Activated T-cell treated with anti-CD3 and anti-CD28 coated beads for 24 hours (primary cell): ENCODE measurements at places on chromosomes 13 and 19.

GRCh38 chr19:29884044-29884443 is 58.0 kb upstream of the URI1 start:
- no peak for DNase-seq

DNA sequence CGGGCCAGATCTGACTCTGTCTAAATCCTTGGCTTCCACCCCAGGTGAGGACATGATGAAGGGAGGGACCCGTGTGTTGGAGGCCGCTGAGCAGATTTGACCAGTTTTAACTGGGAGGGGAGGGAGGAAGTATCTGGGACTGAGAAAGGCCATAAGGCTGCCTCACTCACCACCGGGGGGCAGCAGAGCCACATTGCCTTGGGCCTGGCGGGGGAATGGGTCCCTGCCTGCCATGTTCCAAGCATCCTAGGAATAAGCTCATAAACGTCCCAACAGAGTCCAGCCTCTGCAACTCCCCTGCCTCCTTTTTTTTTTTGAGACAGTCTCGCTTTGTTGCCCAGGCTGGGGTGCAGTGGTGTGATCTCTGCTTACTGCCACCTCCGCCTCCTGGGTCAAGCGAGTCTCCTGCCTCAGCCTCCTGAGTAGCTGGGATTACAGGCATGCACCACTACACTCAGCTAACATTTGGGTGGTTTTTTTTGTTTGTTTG is 15.5 kb downstream of the MAST3 start:
- peak; percentile 72 for DNase-seq

GRCh38 chr19:56423985-56424353 is 19.8 kb downstream of the ZNF583 start:
- no peak for DNase-seq

DNA sequence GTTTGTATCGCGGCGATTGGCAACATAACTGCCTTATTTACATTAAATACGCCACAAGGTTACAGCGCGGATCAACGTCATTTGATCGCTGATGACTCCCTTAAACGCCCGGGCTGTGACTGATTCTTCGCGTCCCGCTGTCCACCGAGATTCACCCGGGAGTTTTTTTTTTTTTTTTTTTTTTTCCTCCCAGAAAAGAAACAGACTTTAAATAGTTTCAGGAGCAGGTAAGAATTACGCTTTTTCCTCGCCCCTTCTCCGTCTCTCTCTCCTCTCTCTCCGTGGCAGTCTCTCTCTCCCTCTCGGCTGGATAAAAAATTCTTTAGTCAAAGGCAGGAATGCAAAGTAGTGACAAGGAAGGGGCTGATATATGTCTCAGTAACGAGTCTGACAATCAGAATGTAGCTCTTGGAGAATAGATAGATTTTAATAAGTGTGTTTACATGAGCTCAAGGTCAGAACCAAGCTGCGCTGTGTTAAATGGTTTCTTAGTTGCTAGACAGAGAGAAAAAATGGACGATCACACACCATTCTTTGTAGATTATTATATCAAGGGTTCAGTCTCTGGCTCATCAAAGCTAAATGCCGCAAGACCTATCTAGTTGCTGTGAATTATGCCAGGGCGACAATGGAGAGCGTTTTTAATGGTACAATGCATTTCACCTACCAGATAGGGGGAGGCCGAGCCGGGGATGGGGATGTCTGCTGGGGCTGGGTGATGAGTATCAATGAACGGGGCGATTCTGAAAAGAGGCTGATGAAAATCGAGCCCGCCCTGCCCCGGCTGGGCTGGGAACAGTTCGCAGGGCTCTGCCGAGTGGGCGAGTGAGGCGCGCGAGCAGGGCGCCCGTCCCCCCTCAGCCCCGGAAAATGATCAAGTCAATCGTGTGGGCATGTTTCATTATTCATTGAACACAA is 147.2 kb upstream of the ZNF536 start:
- no peak for DNase-seq

DNA sequence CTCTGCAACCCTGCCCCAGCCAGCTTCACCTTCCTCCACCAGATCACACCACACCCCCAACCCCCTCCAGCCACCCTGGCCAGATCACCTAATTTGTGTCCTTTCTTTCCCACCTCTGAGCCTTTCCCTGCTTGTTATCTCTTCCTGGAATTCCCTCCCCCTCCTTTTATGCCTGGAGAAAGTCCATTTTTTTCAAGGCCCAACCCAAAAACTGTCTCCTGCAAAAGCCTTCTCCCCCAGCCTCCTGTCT is 5.3 kb upstream of the TLE2 start:
- no peak for DNase-seq

DNA sequence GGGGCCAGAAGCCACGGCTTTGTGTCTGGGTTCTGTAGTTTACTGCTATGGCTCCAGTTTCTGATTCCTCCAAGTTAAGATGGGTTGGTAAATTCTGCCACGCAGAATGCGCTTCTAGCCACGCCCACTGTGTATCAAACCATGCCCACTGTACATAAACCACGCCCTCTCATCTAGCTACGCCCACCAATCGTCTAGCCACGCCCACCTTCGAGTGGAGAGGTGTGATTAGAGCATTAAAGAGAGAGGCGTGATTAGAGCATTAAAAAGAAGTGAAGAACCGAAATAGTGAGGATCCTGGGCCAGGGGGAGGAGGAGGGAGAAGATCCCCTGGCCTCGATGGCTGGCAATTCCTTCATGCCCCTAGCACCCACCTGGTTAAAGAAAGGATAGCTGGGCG is 43.7 kb upstream of the ADGRE5 start:
- DNase-seq = no peak

- no peak for DNase-seq
Observed at GRCh38 chr19:53927739-53928138, 18.7 kb downstream of the CACNG7 start.

GRCh38 chr19:35222373-35223015 is 6.0 kb downstream of the FAM187B start:
- no peak for DNase-seq

- peak; percentile 7 for DNase-seq
Observed at GRCh38 chr19:11736696-11737095, 2.0 kb downstream of the ZNF823 start.

DNA sequence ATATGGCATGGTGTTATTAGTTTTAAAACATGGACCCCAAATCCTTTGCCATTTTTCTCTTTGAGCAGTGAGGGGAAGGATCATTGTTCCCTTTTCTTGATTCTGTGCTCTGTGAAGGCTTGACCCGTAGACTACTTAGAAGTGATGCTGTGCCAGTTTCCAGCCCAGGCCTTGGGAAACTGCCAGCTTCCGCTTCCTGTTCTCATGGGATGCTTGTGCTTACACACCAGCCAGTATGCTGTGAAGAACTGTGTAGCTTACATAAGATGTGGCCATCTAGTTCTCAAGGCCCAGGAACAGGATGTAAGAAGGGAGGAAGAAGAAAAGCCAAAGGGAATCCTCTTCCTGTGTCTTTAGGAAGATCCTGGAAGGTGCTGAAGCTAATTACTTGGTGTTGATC is 180.9 kb downstream of the PCCA start:
- no peak for DNase-seq

GRCh38 chr13:67950603-67951002 is 720.5 kb upstream of the PCDH9 start:
- DNase-seq = no peak

- peak; percentile 92 for DNase-seq
Observed at GRCh38 chr13:25301347-25302113, at the start of gene NUP58. TSS of gene NUP58 (plus strand) at chr13:25301625. CDS start at chr13:25301774, 149 bp downstream.

DNA sequence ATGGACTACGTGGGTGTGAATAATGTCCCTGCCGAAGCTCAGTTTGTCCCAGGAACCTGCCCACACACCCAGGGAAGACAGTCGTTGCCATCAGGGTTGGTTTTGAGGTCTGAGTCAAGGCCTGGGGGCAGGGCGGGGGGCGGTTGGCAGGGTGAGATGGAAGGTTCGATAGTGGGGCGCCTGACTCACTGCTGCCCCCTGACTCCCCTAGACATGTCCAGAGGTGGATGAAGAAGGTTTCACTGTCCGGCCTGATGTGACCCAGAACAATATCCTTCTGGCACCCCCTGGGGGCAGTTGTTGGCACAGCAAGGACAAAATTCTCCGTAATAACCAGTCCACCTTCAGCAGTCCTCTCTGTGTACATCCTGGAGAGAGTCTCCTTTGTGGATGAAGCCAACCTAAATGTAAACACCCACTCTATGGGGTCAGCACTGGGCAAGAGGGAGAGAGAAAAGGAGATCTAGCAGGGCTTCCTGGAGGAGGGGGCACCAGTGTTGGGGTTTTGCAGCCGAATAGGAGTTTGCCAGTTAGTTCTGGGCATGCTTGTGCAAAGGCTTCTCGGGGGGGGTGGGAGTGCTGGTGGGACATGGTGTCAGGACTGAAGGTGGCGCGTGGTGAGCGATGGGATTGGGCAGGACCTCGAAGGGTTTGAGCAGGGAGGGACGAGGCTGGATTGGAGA is 19.6 kb upstream of the B3GNT3 start:
- no peak for DNase-seq

DNA sequence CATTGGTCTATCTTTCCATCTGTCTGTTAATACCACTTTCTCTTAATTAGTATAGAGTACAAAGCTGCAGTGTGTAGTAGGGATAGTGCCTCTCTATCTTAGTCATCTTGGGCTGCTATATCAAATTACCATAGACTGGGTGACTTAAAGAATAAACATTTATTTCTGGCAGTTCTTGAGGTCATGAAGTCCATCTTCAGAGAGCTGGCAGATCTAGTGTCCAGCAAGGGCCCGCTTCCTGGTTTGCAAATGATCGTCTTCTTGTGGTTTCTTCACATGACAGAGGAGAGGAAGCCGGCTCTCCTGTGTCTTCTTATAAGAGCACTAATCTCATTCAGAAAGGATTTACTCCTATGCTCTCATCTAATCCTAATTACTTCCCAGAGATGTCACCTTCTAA is 6.1 kb downstream of the ZNF700 start:
- DNase-seq = no peak

DNA sequence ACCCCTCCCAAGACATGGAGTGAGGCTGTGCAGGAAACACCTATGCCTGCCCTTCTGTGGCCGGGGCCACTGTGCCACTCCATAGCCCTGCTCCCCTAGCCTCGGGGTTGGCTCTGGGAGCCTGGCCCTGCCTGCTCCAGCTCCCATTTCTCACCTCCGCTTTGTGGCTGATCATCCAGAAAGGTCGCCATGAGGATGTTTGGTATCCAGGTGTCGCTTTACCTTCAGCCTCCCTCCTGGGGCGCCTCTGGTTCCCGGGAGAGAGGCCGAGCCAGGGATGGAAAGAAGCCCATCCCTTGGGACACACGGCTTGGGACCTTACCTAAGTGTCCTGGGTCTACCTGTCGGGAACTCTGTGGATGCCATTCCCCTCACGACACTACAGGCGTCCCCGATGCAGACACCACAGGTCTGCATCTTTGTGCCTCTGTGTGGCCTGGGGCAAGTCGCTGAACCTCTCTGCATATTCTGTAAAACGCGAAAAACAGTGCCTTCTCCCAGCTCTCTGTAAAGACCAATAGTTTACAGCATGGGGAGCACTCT is 3.4 kb upstream of the MCF2L start:
- no peak for DNase-seq

- no peak for DNase-seq
Observed at GRCh38 chr19:13962699-13963602, 10.6 kb downstream of the DCAF15 start.

- no peak for DNase-seq
Observed at GRCh38 chr13:112947796-112948195, 21.2 kb upstream of the MCF2L start.

GRCh38 chr13:77502104-77502720 is 33.3 kb upstream of the SCEL start:
- DNase-seq = no peak

- no peak for DNase-seq
Observed at GRCh38 chr13:109156181-109156935, 526.9 kb downstream of the MYO16 start.

GRCh38 chr13:93180356-93180969 is 46.1 kb upstream of the GPC6 start:
- no peak for DNase-seq

- DNase-seq = no peak
Observed at GRCh38 chr13:89115307-89115706, 1444.1 kb downstream of the SLITRK5 start.

- no peak for DNase-seq
Observed at GRCh38 chr13:102742506-102742905, 31.1 kb downstream of the TEX30 start.

DNA sequence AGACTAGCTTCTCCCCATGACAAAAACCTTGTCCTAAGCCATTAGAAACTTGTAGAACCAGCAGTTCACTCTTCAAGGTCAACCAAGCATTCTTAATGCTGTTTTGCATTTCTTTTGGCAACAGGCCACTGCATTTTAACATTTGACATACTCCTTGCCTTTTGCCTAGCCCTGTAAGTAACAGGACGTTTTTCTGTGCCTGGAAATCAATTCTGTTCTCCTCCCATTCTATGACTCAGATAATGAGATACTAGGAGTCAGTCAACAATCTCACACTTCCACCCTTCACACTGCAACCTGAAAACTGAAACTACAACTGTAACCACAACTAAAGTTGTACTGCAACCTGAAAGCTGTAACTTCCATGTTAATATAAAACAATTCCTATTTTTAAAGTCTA is 268.7 kb downstream of the MZT1 start:
- DNase-seq = no peak

GRCh38 chr19:48645620-48646000 is 377 bp downstream of the CA11 start:
- DNase-seq = no peak

GRCh38 chr19:6062274-6062673 is 48.0 kb downstream of the RFX2 start:
- no peak for DNase-seq

DNA sequence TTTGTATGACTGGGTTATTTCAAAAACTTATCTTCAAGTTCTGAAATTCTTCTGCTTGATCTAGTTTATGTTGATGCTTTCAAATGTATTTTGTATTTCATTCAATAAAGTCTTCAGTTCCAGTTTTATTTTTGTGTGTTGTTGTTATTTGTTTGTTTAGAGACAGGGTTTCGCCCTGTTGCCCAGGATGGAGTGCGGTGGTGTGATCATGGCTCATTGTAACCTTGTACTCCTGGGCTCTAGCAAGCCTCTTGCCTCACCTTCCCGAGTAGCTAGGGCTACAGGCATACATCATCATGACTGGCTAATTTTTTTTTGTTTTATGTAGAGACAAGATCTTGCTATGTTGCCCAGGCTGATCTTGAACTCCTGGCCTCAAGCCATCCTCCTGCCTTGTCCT is 40.3 kb upstream of the ARHGEF7 start:
- DNase-seq = no peak

DNA sequence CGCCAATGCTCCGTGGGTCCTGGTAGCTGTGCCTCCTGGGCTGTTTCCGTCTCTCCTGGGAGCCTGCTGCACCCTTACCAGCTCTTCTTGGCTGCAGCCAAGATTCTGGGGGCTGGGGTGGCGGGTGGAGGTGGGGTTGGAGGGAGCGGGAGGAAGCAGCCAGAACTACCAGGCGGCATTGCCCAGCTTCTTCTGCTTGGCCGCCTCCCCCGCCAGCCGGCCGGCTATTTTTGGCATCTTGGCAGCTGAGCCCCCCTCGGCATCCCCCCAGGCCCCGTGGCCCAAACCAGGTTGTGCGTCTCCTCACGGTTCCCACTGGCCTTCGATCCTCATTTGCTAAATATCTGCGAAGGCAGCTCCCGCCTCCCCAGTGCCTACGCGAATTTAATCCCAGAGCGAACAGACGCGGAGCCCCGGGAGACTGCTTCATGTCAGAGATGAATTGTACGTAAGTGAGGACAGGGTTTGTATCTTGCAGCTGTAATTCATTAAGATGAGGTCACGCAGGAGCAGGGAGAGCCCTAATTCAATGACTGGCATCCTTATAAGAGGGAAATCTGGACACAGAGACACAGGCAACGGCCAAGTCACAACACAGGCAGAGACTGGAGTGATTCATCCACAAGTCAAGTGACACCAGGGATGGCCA is 12.8 kb upstream of the PEAK3 start:
- no peak for DNase-seq

GRCh38 chr19:14168259-14168972 is 32.0 kb upstream of the ASF1B start:
- DNase-seq = no peak

- no peak for DNase-seq
Observed at GRCh38 chr19:3836887-3837286, 32.0 kb downstream of the ZFR2 start.
